ENCODE measurements at places on chromosomes 3 and 15.

DNA sequence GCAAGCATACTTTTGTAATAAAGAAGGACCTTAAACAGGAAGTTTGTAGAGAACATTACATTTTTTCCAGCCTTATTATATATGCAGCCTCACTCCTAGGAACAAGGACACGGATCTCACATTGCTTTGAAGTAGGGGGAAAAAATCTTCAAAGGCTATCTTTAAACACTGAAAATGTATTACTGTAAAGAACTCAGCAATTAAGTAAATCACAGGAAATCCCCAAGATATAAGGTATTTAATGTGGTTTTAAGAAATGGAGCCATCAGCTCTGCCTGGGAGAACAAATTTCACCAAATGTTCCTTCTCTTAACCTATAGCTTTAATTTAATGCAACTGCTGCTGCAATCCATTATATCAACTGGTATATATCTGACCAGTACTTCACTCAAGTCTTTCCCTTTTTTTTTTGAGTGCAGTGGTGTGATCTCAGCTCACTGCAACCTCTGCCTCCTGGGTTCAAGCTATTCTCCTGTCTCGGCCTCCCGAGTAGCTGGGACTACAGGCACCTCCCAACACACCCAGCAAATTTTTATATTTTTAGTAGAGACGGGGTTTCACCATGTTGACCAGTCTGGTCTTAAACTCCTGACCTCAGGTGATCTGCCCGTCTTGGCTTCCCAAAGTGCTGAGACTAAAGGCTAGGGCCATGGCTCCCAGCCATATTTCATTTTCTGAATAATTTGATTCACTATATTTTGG lies 2.8 kb downstream of the BTLA start:
- no peak for DNase-seq

DNA sequence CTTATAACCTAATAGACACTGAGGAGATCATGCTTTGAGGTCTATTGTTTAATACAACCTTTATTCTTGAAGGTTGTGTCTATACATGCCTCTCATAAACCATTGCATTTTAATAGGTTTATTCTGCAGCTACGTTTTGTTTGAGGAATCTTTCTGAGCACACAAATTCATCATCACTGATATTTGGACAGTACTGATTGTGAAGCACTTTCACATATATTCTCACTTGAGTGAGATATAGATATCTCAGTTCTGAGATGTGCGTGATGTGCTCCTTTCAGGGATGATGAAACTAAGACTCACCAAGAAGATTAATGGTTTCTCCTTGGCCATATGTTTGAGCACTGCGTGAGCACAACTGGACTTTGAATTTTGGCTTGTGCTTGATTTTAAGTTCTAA lies 374.4 kb downstream of the LPP start:
- DNase-seq, result no peak

DNA sequence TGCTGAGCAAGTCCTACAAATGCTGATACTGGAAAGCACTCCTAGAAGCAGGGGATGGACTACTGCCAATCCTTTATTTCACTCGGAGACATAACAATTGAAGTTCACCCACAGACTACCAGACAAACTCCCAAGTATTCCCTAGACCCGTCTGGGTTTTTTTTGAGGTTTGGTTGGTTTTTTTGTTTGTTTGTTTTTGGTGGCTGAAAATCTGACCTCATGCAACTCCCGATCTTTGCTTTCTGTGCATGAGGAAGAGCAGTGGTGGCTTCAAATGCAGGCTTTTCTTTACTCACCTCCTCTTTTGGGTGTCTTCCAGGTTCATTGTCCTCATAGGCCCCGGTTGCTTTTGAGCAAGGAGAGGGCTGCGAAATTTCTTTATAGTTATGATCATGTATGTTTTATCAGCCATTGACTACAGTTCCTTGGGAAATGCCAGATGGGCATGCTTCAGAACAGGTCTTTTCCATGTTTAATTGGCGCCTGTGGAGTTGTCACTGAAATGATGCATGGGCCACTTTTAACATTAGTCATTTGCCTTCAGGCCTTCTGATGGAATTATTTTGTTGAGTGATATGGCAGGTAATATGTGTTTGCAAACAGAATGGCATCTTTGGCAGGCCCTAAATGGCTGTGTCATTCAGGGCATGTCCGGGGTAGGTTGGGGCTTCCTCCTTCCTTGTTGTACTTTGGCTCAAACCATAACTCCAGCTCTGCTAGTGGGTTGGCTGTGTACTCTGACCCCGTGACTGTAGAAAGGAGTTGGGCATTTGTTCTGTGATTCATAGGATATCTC lies 81.3 kb upstream of the ZBED2 start:
- no peak for DNase-seq

- DNase-seq, result peak; percentile 21
Measured at GRCh38 chr15:100349696-100350433, 8.1 kb upstream of the ADAMTS17 start.

GRCh38 chr15:66965201-66965900 lies 100.1 kb upstream of the SMAD3 start:
- no peak for DNase-seq

- no peak for DNase-seq
Measured at GRCh38 chr3:195403841-195404408, 38.9 kb downstream of the ACAP2 start.

DNA sequence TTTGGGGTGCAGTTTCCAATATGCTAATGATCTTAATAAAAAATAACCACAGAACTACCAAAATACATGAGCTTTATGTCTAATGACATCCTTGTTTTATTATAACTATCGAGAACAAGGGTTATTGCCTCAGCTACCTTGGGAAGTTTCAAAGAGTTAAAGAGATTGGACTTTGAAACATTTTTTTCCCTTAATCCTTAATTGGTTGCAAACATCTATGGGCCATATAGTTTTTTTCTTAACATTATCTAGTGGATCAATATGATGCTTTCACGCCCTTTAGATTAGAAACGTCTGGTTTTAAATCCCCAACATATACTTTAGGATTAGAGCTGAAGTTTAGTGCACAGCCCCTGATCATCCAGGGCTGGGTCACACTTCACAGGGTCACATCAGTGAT lies 219.2 kb upstream of the SGO1 start:
- no peak for DNase-seq

- DNase-seq, result no peak
Measured at GRCh38 chr3:165211721-165212120, 15.5 kb upstream of the SLITRK3 start.

DNA sequence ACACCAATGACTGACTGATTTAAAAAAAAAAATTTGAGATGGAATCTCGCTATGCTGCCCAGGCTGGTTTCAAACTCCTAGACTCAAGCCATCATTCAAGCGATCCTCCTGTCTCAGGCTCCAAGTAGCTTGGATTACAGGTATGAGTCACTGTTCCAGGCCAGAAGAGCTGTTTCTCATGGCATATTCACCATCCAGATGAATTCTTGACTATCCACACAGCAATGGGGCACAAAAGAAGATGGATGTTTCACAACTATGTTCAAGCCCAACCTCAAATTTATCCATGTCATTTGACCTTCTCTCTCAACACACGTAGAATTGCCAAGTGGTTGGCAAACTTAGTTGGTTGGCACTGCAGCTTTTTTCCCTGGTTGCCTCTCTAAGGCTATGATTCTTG lies 40.6 kb downstream of the PRICKLE2 start:
- DNase-seq, result no peak

DNA sequence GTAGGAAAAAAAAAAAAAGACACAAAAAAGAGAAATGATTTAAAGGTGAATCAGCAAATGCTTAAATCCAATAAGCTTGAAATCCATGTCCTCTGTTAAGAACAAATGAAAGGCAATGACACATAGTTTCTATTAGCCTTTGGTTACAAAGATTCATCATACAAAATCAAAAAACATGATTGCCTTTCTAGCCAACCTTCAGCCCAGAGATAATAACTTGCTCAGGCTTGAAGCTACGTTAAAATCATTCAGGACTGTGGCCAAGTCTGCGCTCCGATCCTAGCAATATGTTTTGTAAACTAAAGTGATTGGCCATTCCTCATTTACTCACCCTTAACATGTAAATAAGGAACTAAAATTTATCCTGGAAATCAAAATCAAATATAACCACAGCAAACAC lies 556.7 kb downstream of the FGF12 start:
- no peak for DNase-seq

DNA sequence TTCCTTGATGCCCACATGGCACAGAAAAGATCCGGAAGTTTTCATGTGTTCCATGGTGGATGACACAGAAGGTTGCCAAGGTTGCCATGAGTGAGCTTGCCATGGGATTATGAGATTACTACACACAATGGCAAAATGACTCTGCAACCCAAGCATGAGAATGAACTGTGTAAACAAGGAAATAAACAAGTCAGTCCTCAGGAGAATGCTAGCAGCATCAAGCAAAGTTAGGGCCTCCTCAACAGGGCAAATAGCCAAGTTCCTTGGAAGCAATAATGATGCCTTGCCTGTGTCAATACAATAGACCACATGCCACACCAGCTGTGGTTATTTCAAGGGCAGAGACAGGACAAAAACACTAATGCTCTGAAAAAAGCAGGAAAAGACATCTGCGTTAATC lies 41.8 kb downstream of the AQR start:
- DNase-seq, result no peak

DNA sequence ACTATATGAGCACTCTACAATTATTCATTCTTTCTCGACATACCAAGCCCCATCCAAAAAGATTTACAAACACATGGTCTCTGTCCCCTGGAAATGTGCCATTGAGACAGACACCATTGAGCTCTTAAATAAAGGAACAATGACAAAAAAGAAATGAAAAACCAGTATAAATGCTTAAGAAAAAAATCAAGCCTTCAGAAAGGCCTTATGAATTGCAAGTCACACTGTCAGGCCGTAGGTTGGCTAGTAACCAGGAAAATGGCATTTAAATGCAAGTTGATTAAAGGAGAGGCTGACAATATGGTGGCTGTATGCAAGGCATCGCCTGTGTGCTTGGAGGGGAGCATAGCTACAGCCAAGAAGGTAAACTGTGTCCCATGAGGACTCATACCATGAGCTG lies 49.7 kb downstream of the SRGAP3 start:
- DNase-seq, result no peak

GRCh38 chr3:39533226-39533625 lies 65.7 kb downstream of the MOBP start:
- no peak for DNase-seq

DNA sequence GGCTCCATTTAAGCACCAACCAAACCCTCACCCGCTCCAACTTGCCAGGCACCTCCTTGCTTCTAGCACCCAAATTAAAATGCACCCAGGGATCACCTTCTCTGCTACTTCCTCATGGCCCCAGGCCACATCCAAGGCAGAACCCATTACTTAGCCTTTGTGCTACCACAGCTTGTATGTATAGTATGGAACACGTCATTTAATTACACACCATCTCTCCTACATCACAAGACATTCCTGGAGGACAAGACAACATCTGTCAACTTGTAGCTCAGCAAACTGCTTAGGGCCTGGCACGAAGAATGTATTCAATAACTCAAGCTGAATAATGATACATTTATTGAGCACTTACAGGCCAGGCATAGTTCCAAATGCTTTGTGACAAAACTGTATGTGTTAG lies 23.3 kb downstream of the ZDHHC3 start:
- no peak for DNase-seq

DNA sequence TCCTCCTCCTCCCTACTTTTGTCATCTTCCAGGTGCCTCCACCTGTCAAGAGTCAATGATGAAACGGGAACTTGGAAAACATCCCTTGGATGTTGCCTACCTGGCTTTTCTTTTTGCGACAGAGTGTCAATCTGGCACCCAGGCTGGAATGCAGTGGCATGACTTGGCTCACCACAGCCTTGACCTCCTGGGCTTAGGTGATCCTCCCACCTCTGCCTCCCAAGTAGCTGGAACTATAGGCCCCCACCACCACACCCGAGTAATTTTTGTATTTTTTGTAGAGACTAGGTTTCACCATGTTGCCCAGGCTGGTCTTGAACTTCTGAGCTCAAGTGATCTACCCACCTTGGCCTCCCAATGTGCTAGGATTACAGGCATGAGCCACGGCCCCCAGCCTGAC lies 42.8 kb downstream of the GPR160 start:
- DNase-seq, result no peak

DNA sequence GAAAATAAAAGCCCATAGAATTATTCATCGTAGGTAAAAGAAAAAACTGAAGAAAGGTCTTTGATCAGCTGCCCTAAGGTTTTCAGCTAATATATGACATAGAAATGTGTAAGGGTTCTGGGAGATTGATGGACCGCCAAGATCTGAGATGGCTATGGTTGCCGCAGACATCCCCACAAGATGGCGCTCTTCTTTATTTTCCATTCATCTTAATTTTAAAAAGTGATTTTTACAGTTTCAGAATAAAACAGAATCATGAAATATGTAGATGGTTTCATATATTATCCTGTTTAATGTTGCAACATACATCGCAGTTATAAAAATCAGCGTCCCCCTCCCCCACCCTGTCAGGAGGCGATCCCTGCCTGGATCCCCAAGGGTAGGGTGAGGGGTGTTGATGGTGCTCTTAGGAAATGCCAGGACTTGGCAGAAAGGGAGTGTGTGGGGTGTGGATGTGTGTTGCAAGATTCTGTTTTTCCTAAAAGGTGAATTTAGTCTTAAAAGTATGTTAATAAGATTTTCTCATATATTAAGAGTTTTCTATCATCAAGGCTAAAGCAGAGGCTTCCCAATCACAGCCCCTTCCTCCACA lies 68.8 kb downstream of the ANXA2 start:
- no peak for DNase-seq

GRCh38 chr3:183518491-183519251 lies 36.8 kb downstream of the KLHL6 start:
- no peak for DNase-seq

- no peak for DNase-seq
Measured at GRCh38 chr3:49607105-49607591, 52.9 kb downstream of the BSN start.

DNA sequence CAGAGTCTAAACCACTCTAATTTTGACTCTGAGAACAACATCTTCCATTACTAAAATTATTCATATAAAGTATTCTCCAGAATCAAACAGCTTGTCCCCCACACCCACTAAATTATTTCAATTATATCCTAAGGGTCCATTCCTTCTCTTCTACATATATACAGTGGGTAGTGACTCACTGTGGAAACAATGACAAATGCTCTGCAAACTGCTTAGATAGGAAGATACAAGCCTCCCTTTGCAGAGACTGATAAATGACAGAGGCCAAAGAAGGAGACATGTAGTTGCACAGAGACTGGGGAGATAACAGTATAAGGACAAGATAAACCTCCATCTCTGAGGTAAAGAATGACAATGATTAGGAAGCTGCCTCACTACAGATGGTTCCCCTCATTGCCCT lies 1087.4 kb downstream of the AGBL1 start:
- DNase-seq, result no peak

GRCh38 chr3:193515966-193516365 lies 38.7 kb downstream of the ATP13A4 start:
- no peak for DNase-seq

DNA sequence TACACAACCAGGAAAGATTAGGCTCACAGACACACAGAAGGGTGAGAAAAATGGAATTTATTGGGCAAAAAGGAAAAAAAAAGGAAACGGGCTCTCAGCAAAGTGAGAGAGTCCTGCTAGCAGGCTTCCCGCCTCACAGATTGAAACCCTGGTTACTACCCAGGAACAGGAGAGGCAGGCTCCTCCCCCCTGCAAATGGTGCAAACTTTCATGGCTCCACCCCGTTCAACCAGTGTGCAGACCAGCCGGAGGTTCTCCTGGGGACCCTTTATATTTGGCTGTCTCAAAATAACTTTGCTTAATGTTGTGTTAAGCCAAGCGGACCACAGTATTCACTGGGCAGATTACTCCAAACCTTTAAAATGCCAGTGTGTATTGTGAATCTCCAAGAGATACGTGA lies 40.3 kb downstream of the IL1RAP start:
- DNase-seq, result no peak

- no peak for DNase-seq
Measured at GRCh38 chr3:13828501-13829265, 51.2 kb downstream of the WNT7A start.

GRCh38 chr3:122515020-122515468 lies 305 bp upstream of the KPNA1 start:
- no peak for DNase-seq

All from NCI-H2107 (cell line).